ENCODE measurements at places on chromosomes 13 and 19. TPM values are rescaled to one million over a fixed set of nuclear protein-coding genes. Genes with fewer than 3 reads are reported as not detected.

TUBA3C gene
- not detected for total RNA-seq

CEACAM8 gene
- not detected for total RNA-seq

KIR2DL1 gene
- not detected for total RNA-seq

KLF2 gene
- total RNA-seq = 72.1 TPM

MBD3L3 gene
- not detected for total RNA-seq

FCAR gene
- total RNA-seq = 0.32 TPM

C19orf73 gene
- 1.2 TPM for total RNA-seq

DCT gene
- total RNA-seq = 0.12 TPM

ZNF628 gene
- 6.4 TPM for total RNA-seq

LRRC25 gene
- 2.9 TPM for total RNA-seq

MADCAM1 gene
- total RNA-seq = 0.37 TPM

DNA sequence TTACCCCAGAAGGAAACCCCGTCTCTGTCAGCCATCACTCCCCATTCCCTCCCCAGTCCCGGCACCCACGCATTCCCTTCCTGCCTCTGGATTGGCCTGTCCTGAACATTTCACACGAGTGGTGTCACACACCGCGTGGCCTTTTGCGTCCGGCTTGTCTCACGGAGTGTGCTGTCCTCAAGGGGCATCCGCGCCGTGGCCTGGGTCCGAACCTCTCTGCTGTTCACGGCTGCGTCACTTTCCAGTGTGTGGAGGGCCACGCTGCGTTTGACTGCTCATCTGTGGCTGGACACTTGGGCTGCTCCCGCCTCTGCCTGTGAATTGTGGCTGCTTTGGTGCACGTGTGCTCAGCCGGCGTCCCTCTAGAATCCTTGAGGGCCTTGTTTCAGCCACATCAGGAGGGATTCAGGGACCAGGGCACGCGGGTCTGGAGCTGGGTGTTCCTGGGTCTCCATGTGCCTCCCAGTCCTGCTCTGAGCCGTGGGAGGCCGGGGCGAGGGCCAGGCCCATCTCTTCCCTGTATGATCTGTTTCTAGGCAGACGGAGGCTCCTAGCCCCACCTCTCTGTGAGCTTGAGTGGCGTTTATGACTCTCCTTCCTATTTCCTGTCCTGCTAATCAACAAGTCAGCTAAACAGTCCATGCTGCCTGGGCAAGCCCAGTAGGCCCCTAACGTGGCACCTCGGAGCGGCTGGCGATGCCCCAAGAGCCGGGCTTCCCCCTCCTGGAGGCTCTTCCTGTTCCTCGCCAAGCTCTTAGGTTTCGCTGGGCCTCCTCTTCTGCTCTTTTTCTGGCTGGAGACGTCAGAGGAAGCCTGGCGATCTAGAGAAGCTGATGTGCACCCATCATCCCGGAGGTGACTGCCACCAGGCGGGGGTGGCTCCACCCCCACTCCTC is 8.1 kb downstream of the STK11 start:
- peak; percentile 79 for DNase-seq

DNA sequence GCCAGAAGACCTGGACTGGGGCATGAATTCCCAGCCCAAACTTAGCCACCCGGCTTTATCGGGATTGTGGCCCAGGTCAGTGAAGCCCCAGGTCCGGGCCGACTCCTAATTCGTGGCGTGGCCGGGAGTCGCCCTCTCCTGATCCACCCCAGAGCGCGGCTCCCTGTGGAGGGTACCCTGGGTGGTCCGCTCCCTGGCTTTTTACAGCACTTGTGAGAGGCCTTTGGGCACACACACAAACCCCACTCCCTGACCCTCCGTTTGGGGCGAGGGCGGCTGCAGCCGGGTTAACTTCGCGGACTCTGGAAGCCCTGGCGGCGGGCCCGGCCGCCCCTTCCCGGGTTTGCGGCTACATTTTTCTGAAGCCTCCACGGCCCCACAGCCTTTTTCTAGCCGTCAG is 56.4 kb downstream of the ZNF568 start:
- DNase-seq = no peak

DNA sequence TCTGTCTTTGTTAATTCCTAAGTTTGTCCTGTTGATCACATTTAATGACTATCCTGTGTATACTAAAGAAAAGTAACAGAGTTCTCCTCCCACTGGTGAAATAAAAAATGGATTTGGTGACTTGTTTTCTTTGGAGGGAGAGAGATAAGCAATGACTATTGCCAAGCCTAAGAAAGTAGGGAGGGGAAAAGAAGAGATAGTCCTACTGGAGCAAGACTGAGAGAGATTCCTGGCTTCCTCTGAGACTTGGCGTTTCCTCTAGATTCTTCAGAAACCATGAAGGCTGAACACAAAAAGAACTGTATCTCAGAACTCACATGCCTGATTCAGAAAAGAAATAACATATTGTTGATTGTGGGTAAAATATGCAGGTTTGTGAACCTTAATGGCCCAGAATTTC is 406.5 kb downstream of the FOXO1 start:
- DNase-seq = no peak

GRCh38 chr13:68185444-68186141 is 955.5 kb upstream of the PCDH9 start:
- no peak for DNase-seq

GRCh38 chr19:47511681-47512080 is 3.2 kb downstream of the NAPA start:
- DNase-seq = no peak

DNA sequence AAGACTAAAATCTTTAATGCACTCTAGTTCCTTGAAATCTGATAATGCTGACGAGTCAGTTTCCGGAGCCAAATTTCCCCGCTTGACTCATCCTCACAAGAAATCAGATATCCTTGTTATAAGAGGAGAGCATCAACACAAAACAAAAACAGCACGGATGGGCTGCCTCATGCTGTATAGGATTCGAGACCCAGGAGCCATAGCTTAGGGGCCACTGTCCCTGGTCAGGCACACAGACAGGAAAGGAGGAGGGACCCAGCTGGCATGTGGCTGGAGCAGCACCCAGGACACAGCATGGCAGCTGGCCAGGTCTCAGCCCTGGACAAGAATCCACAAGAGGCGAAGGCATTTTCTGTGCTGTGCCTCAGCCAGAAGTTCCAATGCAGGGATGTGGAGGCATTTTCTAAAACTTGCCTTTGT is 110.2 kb upstream of the SPATA13 start:
- DNase-seq = peak; percentile 72

- no peak for DNase-seq
These were observed 21.0 kb downstream of the TM9SF2 start for GRCh38 chr13:99522298-99522697.

DNA sequence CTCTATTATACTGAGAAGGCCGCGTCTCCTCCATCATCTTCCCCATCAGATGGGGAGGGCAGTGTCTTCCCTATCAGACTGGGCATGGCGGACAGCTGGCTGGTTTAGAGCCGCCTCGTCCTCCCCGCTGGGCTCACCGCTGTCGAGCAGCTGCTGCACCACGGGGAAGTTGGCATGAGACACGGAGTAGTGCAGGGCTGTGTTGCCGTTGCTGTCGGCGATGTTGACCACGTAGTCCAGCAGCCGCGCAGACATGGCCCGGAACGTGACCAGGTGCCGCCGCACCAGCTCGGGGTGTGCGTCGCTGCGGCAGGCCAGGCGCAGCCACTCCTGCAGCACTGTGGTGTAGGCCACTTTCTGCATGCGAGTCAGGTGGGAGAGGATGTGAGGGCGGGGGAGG is 18.8 kb upstream of the SPC24 start:
- no peak for DNase-seq

DNA sequence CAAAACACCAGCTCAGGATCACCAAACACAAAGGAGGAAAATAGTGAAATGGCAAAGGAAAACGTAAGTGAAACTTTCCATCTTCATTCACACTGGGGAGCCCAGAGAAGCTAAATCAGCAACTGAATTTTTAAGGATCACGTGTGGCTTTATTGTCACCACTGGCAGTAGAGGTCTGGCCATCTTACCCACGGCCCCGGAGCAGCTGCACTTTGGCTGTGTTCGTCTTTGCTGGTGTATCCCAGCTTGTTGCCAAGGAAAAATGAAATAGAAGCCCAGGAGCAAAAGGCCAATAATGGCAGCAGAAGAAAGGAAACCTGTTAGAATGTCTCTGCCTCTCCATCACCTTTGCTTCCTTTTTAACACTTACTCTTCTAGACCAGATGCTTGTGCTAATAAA is 274.7 kb downstream of the FOXO1 start:
- no peak for DNase-seq

GRCh38 chr19:17496337-17496997 is 15.0 kb upstream of the PGLS start:
- peak; percentile 81 for DNase-seq

DNA sequence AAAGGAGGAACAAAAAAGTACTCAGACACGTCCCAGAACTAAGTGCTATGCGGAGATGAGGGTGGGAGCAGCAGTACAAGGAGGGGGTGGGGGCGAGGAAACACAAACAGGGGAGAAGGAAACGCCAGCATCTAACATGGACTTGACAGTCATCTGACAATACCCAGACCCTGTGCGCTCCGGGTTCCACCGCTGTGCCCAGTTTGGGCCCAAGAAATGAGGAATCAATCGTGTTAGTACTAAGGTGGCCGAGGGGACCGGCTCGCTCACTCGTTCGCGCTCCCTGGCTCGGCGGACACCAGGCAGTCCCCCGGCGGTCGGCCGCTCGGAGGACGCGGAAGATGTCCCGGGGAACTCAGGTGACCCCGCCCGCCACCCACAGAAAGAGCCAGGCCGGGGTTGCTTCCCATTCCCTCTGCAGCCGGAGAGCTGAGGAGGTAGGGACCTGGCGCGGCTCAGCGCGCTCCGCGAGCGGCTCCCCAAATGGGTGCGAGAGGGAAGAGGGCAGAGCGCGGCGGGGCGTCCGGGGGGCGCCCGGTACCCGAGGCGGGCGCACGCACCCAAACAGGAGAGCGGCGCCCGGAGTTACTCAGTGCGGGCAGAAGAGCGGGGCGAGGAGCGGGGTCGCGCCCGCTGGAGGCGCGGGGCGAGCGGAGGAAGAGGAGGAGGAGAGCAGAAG is 616 bp downstream of the TSHZ3 start:
- peak; percentile 61 for DNase-seq

DNA sequence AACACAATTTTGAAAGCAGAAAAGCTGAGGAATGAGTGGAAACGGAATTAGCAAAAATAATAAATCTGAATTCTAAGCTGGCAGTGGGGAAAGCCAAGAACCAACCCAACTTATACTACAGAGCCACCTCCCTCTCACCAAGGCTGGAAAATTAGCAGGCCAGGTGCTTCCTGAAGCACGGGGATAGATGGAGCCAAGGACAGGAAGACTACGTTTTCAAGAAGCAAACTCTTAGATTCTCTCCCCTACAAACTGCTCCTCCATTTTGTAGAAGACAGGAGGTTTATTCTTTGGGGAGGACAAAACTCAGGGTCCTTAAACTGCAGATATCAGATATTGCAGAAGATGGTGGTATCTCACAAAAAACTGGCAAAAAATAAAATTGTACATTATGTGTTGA is 8.8 kb downstream of the CCDC70 start:
- DNase-seq = no peak

- no peak for DNase-seq
These were observed 1.5 kb upstream of the KLK11 start for GRCh38 chr19:51027873-51028272.

GRCh38 chr13:47044842-47045241 is 148.0 kb upstream of the HTR2A start:
- DNase-seq = no peak

DNA sequence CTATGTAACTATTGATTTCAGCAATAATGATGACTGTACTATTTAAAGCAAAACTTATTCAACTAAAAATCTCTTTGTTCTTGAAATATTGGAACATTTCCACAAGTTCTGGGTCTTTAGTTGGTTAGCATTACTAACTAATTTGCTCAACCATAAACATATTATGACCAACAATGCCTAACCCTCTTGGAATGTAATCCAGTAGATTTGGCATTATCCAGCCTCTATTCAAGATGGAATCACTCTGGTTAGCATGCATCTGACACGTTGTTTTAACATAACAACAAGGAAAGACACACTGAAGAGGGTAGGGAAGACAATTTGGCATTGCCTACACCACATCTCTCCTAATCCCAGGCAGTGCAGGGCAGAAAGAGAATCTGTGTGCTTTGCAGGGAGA is 941.3 kb upstream of the PCDH20 start:
- no peak for DNase-seq

DNA sequence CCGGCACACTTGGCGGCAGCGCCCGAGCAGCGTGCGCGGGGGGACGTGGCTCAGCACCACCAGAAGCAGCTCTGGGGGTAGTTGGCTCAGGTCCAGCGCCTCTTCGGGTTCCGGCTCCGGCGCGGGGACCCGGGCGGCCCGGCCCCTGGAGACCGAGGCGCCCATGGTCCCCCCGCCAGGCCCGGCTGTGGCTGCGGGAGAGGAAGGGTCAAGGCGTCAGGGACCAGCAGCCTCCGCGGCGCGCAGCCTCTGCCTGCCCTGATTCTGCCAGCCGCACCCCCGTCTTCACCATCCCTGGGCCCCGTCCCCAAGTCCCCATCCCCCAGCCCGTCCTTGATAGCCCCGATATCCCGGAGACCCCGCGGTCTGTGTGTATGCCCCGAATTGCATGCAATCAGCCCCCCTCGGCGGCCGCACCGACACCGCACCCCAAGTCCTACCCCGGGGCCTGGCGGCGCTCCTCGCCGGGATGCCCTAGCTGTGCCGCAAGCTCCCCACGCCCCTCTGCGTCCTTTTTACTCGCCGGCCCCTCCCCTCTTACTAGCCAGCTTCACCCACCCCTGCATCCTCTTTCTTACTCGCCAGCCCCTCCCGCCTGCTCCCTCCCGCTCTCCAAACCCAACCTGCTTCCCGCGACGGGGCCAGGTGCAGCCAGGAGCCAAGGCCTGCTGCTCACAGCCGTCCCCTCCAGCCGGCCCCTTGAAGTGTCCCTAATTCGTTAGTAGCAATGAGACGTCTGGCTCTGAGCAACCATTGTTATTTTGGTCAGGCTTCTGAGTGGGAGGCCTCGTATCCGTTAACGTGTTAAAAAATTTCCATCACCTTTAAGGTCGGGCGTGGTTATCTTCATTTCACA is at the start of gene FBXO27:
FBXO27 (minus strand) TSS at position 487 of the 856 bp plus-strand sequence; CDS start at position 165, 322 bp downstream.
- peak; percentile 57 for DNase-seq

DNA sequence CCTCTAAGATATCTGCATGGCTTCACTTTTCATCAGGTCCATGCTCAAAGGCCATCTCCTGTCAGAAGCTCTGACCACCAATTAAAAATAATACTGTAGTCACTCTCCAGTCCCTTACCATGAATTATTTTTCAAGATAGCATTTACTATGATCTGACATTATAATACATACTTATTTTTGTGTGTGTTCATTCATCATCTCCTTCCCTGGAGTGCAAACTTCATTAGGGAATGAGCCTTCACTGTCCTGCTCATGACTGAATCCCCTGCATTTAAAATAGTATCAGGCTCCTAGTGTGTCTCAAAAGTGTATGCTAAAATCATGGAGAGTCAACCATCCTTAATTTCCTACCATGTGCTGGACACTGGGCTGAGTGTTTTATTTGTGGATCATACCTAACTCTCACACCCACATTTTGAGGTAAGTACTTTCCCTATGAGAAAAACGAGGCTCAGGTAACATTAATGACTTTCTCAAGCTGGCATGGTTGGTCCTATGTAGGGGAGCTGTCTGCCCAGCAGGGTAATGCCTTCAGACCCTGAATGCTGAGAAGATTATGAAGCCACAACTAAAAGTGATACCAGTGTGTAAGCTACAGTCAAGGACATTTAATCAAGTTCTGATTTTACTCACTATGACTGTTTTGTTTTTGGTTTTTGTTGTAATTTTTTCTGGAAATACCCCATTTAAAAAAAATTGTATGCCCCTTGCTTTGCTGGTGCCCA is 16.3 kb downstream of the PLA2G4C start:
- DNase-seq = no peak

All from left ventricle myocardium superior (tissue), 1 donor.